Left renal cortex interstitium (tissue), 4 donors: ENCODE measurements at places on chromosomes 6 and 20.

- no peak for DNase-seq
Measured at GRCh38 chr6:150656156-150656555, 56.5 kb downstream of the PLEKHG1 start.

GRCh38 chr20:1388741-1389483, 3.9 kb downstream of the FKBP1A start:
- DNase-seq, result no peak

DNA sequence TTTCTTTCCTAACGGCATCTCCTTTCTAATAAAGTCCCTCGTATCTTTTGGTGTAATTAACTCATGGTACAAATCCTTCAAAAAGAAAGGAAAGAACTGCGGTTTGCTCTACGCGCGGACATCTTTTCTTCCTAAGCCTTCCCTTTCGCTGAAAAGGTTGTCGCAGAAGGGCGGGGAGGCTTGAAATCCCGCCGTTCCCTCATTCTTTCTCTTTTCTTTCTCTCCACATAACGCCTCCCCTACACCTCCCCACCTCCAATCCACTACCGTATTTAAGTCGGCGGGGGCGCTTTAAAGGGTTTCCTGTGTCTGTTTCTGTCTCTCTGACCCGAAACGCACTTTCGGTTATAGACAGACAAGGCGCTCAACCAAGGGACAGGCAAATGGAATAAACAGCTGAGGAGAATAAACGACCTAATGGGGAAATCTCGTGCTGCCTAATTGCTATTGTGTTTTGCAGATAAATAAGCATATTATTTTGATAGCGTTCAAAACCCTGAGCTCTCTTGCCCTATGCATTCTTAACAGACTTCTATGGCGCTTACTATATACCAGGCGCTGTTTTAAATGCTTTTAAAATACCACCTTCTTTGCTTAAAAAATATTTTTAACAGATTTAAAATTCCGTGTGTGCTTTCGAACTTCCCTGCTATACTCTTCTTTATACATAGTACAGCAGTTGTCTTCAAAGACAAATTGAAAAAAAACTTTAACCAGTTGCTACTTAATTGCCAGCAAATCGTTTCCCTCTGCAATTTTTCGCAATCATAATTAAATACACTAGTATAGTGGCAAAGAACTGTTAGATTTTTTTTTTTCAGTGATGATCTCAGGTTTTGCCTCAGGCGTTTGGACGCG, 2.5 kb upstream of the HEY2 start:
- DNase-seq, result peak; percentile 58

GRCh38 chr20:15814911-15815310, 758.3 kb downstream of the KIF16B start:
- DNase-seq, result no peak

DNA sequence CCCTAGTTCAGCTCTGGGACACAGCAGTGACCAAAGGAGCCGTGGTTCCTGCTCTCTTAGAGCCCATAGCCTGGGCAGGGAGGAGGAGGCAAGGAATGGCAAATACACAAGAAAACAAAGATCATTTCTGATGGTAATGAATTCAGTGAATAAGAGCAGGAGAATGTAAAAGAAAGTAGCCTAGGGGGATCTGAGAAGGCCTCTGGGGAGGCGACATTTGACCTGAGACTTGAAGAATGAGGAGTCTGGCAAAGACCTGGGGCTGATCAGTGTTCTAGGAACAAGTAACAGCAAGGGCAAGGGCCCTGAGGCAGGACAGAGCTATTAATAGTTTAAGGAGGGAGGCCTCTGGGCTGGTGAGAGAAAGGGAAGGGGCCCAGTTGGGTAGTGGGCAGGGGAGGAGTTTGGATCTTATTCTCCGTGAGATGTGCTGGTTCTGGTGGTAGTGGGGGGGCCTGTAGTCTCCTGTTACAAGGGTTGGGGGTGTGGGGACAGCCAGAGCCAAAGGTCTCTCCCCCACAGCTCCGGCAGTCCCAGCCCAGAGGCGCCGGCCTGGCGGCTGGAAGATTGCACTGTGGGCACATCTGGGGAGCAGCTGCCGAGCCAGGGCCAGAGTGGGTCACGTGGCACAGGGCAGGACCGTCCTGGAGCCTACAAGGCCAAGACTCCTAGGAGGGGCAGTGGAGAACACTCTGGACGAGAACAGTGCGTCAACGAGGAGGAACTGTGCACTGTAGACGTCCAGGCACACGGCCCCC, 9.3 kb upstream of the ID1 start:
- DNase-seq, result no peak

GRCh38 chr20:1848373-1848772, 46.8 kb upstream of the SIRPA start:
- DNase-seq, result no peak

GRCh38 chr6:145003145-145003544, 718.0 kb downstream of the UTRN start:
- no peak for DNase-seq

DNA sequence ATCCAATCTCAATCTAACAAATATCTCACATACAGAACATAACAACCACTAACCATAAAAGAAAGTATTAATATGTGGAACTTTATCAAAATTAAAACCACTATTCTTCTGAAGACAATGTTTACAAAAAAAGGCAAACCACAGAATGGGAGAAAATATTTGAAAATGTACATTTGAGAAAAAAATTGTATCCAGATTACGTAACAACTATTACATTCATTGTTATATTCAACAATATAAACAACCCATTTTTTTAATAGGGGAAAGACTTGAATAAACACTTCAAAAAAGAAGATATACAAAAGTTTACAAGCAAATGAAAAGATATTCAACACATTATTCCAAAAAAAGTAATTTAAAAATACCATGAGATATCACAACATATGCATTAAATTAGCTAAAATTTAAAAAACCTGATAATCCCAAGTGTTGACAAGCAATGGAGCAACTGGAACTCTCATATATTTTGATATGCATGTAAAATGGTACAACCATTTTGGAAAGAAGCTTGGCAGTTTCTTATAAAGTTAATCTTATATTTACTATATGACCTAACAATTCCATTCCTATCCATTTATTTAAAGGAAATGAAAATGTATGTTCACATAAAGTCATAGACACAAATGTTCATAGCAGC, 124.3 kb upstream of the CDYL start:
- DNase-seq, result no peak

- no peak for DNase-seq
Measured at GRCh38 chr6:33425668-33426577, 6.1 kb downstream of the SYNGAP1 start.

DNA sequence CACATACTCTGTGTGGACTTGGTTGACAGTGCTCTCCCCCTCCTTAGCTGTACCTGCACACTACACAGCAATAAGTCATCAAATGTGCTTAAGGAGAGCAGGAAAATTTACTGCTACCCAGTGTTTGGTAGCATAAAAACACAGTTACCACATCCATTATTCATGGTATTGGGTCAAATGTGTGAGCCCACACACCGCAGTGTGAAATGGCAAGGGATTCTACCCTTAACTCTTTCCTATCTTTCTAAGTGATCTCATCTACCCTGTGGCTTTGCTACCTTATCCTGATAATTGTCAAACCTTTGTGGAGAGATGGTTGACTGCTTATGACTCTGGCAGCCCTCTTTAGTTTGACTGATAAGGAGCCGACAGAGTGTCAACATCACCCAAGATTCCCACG, 47.6 kb downstream of the STX11 start:
- DNase-seq, result no peak

DNA sequence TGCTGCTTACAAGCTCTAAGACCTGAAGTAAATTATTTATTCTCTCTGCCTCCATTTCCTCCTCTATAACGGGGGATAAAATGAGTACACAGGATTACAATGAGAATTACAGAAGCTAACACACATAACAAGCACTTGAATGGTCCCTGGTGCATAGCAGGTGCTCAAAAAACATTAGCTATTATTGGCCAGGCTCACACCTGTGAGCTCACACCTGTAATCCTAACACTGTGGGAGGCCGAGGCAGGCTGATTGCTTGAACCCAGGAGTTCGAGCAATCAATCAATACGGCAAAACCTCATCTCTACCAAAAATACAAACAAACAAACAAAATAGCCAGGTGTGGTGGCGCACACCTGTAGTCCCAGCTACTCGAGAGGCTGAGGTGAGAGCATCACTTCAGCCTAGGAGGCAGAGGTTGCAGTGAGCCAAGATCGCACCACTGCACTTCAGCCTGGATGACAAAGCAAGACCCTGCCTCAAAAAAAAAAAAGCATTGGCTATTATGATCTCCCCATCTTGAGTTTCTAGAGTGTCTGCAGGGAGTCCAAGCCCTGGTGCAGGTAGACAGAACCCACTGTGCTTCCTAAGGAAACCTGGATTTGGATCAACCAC, 68.1 kb downstream of the PREX1 start:
- no peak for DNase-seq

DNA sequence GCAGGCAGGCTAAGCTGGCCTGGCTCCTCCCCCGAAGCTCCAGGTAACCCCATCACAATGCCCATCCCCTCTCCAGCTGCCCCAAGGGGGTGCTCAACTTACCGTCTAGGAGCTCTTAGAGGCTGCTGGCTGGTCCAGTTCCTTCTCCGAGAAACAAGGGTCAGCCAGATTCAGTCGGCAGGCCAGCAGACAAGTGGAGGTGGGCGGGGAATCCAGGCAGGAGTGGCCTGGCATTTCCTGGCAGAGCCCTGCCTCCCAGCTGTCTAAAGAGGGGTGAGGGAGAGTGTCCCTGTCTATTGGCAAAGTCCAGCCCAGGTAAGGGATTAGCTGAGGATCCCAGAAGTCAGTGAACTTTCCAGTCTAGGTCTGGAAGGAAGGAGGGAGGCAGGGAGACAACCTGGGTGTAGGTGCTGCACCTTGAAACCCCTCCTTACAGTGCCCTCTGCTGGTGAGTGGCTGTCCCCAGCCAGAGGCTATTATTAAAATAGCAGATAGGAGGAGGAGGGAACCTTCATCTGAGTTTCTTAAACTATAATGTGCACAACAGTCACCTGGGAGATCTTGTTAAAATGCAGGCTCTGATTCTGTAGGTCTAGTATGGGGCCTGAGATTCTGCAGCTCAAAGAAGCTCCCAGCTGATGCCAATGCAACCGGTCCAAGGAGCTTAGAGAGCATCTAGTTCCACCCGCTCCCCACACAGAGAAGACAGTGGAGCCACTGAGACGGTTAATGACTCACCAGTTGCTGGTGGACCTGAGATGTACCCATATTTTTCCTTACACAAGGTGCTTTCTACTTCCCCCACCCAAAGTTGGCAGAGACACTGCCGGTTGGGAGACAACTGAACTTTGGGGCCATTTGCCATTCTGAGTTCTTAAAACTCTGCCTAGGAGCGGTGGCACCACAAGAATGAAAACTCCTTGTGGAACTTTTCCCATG, at the start of gene UNC5CL:
UNC5CL (minus strand) TSS at position 162 of the 939 bp plus-strand sequence. CDS start 4,147 bp downstream, outside the sequence.
- no peak for DNase-seq

- no peak for DNase-seq
Measured at GRCh38 chr20:43376831-43377230, 80.9 kb upstream of the SRSF6 start.

DNA sequence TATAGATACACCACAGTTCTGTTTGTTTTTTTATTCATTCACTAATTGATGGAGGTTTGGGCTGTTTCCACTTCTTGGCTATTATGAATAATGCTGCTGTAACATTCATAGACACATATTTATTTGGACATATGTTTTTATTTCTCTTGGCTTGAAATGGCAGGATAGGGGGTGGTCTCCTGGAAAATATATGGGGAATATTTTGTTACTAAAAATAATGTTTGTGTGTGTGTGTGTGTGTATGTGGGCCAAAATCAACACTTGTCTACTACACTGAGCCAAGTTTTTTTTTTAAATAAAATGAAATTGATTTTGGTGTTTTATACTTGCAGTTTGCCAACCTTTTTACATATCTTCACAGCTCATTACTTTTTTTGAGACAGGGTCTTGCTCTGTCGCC, 264.4 kb upstream of the SULF2 start:
- DNase-seq, result no peak

GRCh38 chr6:47165918-47166317, 123.8 kb upstream of the ADGRF1 start:
- no peak for DNase-seq

- no peak for DNase-seq
Measured at GRCh38 chr6:69790629-69791028, 6.2 kb downstream of the LMBRD1 start.

DNA sequence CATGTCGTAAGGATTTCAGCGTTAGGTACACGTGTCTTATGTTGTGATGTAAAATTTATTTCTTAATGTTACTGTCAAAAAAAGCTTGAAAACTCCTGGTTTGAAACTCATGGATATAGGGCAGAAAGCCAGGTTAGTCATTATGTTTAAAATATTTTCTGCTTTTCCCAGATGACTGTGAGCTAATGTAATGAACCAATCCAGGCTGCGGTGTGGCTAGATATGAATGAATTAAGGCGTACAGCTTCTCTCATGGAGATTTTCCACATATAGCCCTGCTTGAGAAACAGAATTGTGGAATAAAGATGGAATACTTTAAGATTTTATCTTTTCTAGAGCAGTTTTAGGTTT, 80.3 kb upstream of the STMND1 start:
- DNase-seq, result no peak
